ENCODE measurements at places on chromosomes 6 and 20.
A peak's percentile ranks its signal among the peaks of the same experiment; 100 is the strongest.

GRCh38 chr6:163577404-163577803, 162.9 kb downstream of the QKI start:
- H3K27ac ChIP-seq, result no peak overlapping the region
- no peaks in the 10 kb centered on the region for H3K36me3 ChIP-seq
- no peaks in the 10 kb centered on the region for H3K27me3 ChIP-seq

DNA sequence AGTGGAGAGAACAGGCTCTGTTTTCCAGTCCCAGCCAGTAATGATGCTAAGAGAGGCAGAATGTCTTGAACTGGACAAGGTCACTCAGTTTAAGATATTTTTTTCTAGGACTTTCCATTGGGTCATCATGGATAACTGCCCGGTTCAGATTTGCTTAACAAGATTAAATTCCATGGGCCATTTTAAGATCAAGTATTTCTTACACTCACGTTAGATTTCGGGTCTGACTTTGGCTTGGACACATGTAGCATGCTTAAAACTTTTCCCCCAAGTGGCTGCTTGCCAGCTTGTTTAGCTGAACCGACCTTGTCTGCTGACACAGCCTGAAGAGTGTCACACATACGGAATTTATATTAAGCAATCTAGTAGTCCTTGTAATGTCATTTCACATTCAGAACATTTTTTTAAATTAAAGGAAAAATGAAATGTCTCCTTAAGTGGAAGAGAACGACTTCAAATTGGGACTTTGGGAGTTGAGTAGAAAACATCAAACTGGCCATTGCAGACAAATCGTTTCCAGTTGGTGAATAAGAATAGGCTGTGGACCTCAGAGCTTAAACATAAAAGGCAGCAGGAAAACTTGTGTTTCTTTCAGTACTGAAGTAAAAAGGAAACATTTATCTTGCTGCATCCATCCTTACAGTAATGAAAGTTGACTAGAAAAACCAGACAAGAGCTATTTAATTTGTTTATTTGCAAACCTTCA, 29.0 kb downstream of the ARMC2 start:
- no peak for DNase-seq
- H3K36me3 ChIP-seq, result peaks cover 4% of the 10 kb centered on the region
- no peak overlapping the region for H3K4me3 ChIP-seq

GRCh38 chr6:113697632-113698410, 159.3 kb upstream of the MARCKS start:
- no peak overlapping the region for H3K4me3 ChIP-seq
- H3K36me3 ChIP-seq, result no peaks in the 10 kb centered on the region
- no peaks in the 10 kb centered on the region for H3K27me3 ChIP-seq
- no peak overlapping the region for H3K27ac ChIP-seq

DNA sequence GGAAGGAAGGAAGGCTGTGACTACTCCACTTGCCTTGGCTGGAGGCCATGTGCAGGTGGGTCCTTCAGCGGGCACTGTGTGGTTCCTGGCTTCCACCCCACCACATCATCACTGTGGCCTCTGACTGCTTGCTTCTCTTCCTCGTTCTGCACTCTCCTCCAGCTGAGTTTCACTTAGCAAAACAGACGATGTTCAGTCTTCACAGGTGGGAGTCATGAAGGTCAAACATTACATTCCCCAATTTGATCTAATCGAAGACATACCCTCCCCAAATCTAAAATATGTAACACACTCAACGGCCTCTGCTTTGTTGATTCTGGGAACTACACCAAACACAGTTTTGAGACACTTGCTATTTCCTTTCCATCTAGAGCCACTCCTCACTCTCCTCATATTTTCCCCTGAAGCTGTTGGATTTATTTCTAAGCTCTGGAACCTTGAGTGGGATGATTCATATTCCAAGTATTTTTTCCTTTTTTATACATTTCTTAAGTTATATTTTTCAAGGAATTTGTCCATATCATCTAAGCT, 132.5 kb upstream of the FOXA2 start:
- no peak overlapping the region for H3K4me3 ChIP-seq
- no peaks in the 10 kb centered on the region for H3K36me3 ChIP-seq
- H3K4me1 ChIP-seq, result no peaks in the 10 kb centered on the region
- H3K27me3 ChIP-seq, result no peaks in the 10 kb centered on the region

DNA sequence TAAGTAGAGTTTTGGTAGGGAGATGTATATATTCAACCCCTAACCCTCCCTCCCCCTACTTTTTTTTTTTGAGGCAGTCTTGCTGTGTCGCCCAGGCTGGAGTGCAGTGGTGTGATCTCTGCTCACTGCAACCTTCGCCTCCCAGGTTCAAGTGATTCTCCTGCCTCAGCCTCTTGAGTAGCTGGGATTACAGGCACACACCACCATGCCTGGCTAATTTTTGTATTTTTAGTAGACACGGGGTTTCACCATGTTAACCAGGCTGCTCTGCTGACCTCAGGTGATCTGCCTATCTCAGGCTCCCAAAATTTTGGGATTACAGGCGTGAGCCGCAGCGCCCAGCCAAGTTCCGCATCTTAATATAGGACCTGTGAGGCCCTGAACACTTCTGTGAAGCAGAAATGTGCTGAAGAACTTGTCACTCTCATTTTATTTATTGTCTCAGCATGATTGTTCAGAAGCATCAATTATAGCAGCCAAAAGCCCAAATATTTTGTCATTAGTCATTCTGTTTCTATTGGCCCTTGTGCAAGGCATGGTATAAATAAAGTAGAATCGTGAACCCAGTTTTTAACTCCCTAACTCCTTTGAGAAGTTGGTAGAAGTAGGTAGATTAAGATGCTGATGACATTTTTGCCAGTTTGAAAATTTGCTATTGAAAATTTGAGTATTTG, 19.4 kb downstream of the DSTN start:
- no peak overlapping the region for H3K4me3 ChIP-seq
- H3K4me1 ChIP-seq, result no peaks in the 10 kb centered on the region
- no peaks in the 10 kb centered on the region for H3K27me3 ChIP-seq
- peaks cover 4% of the 10 kb centered on the region for H3K36me3 ChIP-seq
- no peak overlapping the region for H3K27ac ChIP-seq

GRCh38 chr20:5056801-5057599, 55.7 kb upstream of the SLC23A2 start:
- DNase-seq, result peak; percentile 86
- no peak overlapping the region for H3K4me3 ChIP-seq
- H3K27me3 ChIP-seq, result no peaks in the 10 kb centered on the region
- peak overlapping the region; percentile 59 for H3K27ac ChIP-seq
- H3K36me3 ChIP-seq, result no peaks in the 10 kb centered on the region
- H3K4me1 ChIP-seq, result peaks cover 16% of the 10 kb centered on the region

- no peak overlapping the region for H3K27ac ChIP-seq
- H3K4me3 ChIP-seq, result no peak overlapping the region
Measured at GRCh38 chr6:154345811-154346210, 10.8 kb downstream of the IPCEF1 start.

GRCh38 chr6:53484476-53485280, 60.2 kb downstream of the GCLC start:
- H3K27me3 ChIP-seq, result peaks cover 6% of the 10 kb centered on the region
- H3K27ac ChIP-seq, result no peak overlapping the region
- no peak overlapping the region for H3K4me3 ChIP-seq
- peak; percentile 55 for DNase-seq

GRCh38 chr6:128504003-128504654, 16.3 kb downstream of the PTPRK start:
- H3K4me1 ChIP-seq, result no peaks in the 10 kb centered on the region
- DNase-seq, result no peak
- H3K27me3 ChIP-seq, result no peaks in the 10 kb centered on the region
